Stimulated activated CD8-positive, alpha-beta memory T cell treated with anti-CD3 and anti-CD28 coated beads, Interleukin-15, amount 100 ng/mL, for 1 hour (primary cell): ENCODE measurements at places on chromosomes 13 and 19.

DNA sequence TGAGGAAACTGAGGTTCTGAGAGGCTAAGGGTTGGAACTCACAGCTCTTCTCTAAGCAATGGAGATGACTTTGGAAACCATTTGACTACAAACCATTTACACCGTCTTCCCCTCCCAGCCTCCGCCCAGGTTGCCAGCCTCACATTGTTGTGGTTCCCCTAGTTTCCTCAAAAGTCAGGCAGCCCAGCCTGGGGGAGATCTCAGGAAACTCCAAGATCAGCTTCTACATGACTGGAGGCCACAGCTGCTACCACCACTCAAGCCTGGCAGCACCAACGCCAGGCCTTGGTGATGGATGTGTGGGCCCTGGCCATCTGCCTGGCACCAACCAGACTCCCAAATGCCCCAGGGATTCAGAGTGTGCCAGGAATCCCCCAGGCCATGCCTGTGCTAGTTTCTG, 207.9 kb downstream of the TSHZ3 start:
- DNase-seq: no peak

GRCh38 chr13:95588721-95589120, 36.2 kb downstream of the CLDN10 start:
- DNase-seq: no peak

- DNase-seq: no peak
Observed at GRCh38 chr13:107217251-107217650, 649.3 kb upstream of the ARGLU1 start.

DNA sequence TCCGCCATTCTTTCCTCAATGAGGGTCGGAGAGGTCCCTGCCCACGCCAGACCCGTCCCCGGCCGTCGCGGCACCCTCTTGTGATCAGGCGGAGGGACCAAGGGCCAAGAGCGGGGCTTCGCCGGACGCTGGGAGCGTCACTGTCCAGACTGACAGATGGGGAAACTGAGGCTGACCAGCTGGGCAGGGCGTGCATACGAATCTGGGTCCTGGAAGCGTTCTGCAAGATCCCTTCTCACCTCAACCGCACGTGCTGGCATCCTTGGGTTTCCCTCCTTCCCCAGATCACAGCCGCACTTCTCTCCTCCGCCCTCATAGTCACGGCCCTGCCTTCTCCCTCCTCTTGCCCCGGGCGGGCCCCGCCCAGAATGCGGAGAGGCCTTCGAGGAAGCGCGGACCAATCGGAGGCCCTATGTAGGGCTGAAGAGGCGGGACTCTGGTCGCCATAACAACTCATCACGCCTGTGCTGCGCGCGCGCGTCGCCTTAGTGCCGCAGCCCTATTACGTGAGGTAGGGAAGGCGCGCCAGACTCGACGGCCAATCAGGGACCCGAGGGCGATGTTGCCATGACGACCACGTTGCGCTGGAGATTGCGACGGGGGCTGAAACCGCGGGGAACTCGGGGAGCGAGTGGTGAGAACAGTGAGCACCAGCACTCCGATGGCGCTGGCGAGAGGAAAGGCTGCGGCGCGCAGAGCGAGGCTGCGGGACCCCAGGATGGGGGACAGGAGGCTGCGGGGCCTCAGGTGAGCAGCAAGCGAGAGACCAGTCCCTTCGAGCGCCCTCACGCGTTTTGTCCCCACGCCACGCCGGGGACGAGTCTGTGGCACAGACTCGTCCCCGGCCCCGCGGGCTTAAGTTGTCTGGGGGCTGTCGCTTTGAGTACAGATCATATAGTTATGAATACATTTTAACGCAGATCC, 5.7 kb downstream of the RNF225 start:
- peak; percentile 99 for DNase-seq

- no peak for DNase-seq
Observed at GRCh38 chr19:39637891-39638290, 17.8 kb upstream of the LGALS16 start.

DNA sequence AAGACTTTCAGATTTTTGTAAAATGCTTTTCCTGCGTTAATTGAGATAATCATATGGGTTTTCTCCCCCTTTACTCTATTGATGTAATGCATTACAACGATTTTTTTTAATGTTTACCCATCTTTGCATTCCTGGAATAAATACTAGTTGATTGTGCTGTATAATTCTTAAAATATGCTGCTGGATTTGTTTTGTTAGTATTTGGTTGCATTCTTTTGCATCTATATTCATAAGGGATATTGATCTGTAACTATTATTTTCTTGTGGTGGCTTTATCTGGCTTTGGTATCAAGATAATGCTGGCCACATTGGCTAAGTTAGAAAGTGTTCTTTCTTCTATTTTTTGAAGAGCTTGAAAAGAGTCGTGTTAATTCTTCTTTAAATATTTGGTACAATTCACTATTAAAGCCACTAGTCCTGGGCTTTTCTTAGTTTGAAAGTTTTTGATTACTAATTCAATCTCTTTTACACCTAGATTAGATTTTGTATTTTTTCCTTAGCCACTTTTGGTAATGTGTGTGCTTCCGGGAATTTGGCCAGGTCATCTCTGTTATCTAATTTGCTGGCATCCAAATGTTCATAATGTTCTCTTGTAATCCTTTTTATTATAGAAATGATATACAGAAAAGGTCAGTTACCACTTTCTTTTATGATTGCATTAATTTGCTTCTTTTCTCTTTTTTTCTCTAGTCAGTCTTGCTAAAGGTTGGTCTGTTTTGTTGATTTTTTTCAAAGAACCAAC, 29.8 kb downstream of the KL start:
- DNase-seq: no peak

- no peak for DNase-seq
Observed at GRCh38 chr13:109198585-109198984, 569.2 kb downstream of the MYO16 start.

DNA sequence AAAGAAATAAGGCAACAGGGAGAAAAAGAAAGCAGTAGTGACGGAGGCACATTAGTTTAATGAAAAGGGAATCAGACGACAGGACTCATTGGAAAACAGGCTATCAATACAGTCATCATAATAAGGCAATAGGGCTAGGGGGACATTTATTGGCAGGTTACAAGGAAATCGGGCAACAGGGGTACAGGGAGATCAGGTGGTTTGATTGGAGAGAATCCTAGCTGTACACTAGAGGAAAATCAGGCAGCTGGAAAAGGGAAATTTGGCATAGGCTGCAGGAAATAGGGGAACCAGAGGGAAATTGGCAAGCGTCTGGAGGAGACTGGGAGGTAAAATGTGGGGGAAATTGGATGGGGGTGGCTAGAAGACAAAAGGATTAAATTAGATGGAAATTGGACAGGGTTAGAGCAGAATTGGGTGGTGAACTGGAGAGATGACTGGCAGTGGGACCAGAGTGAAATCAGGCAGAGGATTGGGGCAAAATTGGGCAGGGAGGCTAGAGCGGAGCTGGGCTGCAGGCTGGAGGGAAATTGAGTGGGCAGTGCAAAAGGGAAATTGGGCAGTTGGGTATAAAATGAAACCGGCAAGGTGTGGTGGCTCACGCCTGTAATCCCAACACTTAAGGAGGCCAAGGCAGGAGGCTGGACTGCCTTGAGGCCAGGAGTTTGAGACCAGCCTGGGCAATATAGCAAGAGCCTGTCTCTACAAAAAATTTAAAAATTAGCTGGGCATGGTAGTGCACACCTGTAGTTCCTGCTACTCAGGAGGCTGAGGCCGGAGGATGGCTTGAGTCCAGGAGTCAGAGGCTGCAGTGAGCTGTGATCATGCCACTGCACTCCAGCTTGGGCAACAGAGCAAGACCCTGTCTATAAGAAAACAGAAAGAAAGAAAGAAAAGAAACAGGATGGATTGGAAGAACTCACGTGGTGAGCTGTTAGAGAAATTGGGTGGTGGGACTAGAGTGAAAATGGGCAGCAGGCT, 7.4 kb downstream of the LRFN3 start:
- DNase-seq: no peak

GRCh38 chr13:99320693-99321481, 13.7 kb upstream of the GPR183 start:
- no peak for DNase-seq

DNA sequence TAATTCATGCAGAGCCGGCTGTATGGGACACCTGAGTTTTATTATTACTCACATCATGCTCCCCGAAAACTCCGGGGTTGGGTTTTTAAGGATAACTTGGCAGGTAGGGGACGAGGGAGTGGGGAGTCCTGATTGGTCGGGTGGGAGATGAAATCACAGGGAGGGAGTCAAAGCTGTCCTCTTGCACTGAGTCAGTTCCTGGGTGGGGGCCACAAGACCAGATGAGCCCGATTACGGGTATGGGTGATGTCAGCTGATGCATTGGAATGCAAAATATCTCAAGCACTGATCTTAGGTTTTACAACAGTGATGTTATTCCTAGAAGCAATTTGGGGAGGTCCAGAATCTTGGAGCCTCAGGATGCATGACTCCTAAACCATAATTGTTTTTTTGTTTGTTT, 18.6 kb upstream of the COG3 start:
- DNase-seq: no peak

GRCh38 chr19:4415352-4415751, 12.9 kb downstream of the CHAF1A start:
- no peak for DNase-seq

- no peak for DNase-seq
Observed at GRCh38 chr13:32590266-32590665, 4.0 kb downstream of the PDS5B start.

GRCh38 chr13:24630851-24631620, 49.2 kb upstream of the ATP12A start:
- no peak for DNase-seq

GRCh38 chr19:23596872-23597271, 90.1 kb downstream of the ZNF675 start:
- no peak for DNase-seq

- DNase-seq: no peak
Observed at GRCh38 chr13:94309997-94310855, 169.3 kb downstream of the DCT start.

DNA sequence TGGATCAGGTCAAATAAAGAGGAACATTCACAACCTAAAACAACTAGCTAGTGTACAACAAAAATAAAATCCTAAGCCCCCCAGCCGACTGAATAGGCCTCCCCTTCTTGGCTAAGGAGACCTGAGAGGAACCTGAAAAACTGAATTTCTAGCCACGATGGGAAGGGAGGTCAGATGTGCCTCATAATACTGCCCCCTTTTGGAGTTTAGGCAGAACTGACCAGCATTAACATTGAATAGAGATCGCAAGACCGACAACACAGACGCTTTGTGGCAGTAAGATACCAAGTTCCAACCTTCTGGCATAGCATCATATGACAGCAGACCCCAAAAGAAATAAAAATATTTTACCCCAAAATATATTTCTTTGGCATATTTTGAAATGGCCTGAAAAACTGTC, 15.9 kb downstream of the CBY2 start:
- DNase-seq: no peak

- no peak for DNase-seq
Observed at GRCh38 chr19:13778847-13779246, 4.6 kb downstream of the C19orf53 start.

DNA sequence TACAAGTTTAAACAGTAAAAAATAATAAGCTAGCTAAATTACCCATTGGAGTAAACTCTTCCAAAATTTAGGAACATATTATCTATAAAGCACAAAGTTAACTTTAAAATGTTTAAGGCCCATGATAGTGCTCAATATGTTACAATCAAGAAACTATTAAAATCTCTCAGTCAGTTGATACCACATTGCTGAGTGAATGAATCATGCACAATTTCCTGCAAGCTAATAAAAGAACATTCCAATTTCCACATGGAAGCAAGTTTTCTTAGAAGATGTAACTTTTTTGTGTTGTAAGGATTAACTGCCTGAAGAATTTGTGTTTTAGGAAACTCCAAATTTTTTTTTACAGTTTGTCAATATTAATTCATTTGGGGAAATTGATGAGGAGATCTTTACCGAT, 666.6 kb downstream of the SLITRK1 start:
- DNase-seq: no peak

DNA sequence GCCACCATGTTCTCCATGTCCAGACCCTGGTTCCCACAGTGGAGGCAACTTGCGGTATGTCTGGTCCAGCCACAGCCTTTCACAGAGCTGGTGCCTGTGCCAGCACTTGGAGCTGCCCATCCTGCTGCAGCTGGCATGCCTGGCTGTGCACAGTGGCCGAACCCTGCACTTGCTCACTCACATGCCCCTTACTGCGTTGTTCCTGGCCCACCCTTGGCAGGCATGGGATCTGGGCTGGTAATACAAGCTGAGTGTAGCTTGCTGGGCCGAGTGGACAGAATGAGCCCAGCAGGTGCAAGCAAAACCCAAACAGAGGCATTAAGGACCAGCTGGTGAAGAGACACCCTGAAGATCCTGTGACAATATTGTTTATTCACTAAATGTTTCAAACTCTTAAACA, 583.9 kb upstream of the SLITRK6 start:
- DNase-seq: no peak

GRCh38 chr13:21676611-21677021, 5.7 kb downstream of the FGF9 start:
- DNase-seq: no peak

GRCh38 chr13:31198519-31198918, 1.3 kb upstream of the B3GLCT start:
- DNase-seq: no peak

GRCh38 chr13:55653497-55653896, 1487.2 kb upstream of the PRR20A start:
- DNase-seq: no peak

GRCh38 chr13:48508011-48508410, 24.9 kb downstream of the RCBTB2 start:
- no peak for DNase-seq

DNA sequence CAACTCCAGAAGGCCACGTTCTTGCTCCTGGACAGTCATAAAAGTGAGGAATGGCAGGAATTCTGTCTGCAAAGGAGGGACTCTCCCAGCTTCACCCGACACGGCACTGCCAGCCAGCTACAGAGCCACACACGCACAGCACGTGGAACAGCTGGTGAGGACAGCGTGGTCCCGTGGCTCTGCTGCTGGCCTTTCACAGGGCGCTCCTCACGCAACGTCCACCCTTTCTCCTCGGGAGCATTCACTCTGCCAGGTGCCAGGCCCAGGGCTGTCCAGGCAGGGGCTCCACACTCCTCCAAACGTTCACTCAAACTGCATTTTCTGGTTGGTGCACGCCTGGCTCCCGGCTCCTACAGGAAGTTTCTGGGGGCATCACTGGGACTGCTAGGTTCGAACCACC, 14.4 kb downstream of the GRTP1 start:
- no peak for DNase-seq

DNA sequence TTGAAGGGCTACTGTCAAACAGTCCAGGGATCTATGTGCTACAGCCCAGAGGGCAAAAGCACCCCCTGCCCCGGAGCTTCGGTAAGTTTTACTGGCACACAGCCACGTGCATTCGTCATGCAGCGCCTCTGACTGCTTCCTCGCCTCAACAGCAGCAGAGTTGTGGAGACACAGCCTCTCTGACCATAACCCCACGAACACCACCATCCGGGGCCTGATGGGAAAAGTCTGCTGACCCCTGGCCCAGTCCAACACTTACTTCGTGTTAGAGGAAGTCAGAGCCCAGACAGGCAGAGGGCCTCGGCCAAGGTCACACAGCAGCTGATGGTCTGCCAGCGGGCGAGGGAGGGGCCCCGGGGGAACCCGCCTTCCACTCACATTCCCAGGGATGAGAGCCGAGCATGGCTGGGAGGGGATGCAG, 5.1 kb downstream of the CBARP start:
- DNase-seq: no peak
